ENCODE measurements at places on chromosomes 11 and 22.

DNA sequence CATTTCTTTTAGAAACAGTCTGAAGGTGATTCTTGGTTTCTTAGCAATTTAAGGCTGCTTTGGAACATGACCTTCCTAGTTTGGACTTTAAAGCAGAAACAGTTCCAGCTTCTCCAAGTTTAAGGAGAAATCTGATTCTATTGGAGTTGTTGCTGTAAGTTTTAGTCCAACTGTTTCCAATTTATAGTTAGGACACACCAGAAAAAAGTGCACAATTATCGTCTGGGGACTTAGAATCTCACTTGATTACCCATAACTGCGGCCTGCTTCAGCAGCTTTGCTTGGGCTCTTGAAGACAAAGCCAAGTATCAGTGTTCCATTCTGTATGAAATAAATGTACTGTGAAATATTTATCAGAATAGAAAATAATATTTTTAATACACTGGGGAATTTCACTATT, 246.6 kb downstream of the TMEM135 start:
- DNase-seq = no peak

GRCh38 chr11:35003186-35003585, 86.8 kb downstream of the PDHX start:
- no peak for DNase-seq

DNA sequence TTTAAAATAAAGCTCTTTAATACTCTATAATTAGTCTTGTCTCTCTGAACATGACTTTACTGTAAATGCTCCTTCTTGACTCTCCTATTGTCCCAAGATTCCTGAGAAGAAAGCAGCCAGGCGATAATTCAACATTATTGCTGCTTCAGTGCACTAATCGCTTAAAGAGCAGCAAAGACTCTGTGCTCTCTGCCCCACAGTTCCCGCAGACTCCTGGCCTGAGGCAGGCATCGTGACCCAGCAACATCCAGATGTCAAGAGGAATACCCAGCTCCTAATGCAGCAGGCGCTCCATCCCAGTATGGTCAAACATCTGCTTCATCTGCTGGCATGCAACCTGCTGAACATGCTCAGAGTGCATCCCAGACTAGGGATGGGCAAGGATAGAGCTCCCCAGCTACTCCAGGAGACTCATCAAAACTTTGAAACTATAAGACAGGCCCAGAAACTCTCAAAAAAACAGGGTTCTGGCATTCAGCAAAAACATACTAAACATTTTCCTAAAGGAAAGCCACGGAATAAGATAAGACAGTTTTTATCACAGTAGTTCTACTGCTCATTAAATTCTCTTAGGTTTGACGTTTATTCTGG, 270.0 kb downstream of the SOX6 start:
- DNase-seq = no peak

GRCh38 chr11:14542324-14542723, 22.1 kb upstream of the PSMA1 start:
- no peak for DNase-seq

GRCh38 chr11:118834427-118835028, 43.6 kb upstream of the DDX6 start:
- peak; percentile 54 for DNase-seq

DNA sequence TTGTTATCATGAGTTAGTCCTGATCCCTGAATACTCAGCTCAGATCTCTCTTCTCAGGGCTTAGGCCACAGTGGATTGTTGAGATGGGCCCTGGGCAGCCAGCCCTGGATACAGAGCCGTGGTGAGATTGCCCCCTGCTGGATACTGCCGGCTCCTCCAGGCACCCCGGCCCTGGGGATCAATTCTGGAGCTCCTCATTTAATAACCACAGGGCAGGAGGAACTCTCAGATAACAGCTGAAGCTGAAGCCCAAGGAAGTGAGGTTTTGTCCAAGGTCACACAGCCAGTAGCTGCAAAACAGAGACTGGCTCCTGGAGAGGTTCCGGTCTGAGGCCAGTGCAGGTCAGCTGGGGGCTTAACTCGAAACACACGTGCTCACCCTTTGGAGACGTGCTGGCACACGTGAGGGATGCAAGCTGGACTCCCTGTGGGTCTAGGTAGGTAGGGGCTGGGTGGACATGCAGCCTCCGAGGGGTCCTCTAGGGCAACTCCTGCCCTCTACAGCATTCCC, 16.0 kb downstream of the USH1C start:
- DNase-seq = peak; percentile 89

DNA sequence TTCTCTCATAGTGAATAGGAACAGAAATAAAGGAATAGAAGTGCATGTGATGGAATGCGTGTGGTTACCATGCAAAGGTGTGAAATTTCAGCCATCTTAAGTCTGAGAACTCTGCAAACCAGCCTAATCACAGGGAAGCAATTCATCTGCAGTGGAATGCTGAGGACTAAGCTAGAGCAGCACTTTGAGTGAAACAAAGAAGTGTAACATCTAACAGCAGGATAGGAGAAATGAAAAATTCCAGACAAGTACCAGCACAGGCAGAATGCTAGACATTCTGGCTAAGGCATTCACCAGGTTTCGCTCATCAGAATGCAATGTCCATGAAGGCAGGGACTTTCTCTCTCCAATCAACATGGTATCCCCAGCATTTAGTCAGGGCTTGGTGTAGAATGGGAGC, 41.2 kb upstream of the SLC36A4 start:
- DNase-seq = no peak

GRCh38 chr22:44438056-44438455, 60.0 kb downstream of the RTL6 start:
- DNase-seq = no peak

DNA sequence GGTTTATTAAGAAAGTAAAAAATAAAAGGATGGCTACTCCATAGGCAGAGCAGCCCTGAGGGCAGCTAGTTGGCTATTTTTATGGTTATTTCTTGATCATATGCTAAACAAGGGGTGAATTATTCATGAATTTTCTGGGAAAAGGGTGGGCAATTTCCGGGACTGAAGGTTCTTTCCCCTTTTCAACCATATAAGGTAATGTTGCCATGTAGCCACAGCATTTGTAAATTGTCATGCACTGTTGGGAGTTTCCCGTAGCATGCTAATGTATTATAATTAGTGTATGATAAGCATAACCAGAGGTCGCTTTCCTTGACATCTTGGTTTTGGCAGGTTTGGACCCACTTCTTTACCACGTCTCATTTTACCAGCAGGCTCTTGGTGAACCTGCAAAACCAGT, 610.4 kb upstream of the B3GAT1 start:
- no peak for DNase-seq

DNA sequence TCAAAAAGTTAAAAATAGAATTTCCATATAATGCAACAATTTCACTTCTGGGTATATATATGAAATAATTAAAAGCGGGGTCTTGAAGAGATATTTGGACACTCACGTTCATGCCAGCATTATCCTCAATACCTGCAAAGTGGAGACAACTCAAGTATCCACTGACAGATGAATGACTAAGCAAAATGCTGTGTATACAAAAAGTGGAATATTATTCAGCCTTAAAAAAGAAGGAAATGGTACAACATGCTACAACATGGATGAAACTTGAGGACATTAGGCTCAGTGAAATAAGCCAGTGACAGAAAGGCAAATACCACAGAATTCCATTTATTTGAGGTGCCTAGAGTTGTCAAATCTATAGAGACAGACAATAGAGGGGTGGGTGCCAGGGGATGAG, 62.5 kb upstream of the GAL start:
- no peak for DNase-seq

DNA sequence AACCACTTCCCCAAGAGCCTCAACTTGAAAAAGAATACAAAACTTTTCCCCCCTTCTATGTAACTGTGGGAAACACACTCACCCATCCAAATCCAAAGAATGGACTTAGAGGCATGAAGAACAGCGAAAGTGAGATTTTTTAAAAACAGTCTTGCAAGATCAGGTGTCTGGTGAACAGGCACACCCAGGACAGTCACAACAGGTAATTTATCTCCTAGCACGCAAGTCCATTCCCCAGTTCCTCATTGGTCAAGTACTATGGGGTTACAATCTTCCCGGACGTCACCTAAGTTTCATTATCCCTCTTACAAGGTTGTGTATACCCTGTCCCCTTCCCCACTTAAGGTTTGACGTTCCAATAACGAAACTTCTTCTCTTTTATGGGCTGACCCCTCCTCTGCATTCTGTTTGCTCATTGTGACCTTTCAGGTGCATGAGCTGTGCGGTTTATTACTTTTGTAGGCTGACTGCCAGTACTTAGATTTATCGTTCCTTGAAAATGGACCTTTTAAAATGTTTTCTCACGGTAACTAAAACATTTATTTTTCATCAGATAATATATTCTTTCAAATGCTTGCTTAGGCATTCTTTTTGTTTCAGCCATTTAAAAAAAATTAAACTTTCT, 1401.9 kb downstream of the FAM181B start:
- DNase-seq = no peak

- no peak for DNase-seq
Observed at GRCh38 chr22:19509191-19509590, 15.0 kb downstream of the CLDN5 start.
